ENCODE measurements at places on chromosomes 2 and 18. TPM values are rescaled to one million over a fixed set of nuclear protein-coding genes. Genes with fewer than 3 reads are reported as not detected.
A peak's percentile ranks its signal among the peaks of the same experiment; 100 is the strongest.

DNA sequence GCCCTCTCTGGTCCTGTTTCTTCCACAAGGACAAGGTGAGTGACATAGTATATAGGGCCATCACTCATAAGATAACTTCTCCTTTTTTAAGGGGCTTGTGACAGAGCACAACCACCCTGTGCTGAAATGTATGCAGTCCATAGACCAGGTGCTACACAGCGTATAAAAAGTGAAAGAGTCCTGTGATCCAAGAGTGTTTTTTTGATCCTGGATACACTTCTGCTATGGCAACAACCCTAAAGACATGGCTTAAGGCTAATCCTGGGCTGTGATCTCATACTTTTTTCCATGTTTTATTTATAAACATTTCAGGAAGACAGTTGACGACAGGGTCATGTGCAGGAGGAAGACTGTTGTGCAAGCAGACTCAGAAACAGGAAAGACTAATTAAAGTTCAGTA is 400.5 kb upstream of the TCF4 start:
- no peaks in the 10 kb centered on the region for H3K27me3 ChIP-seq
- peaks cover 11% of the 10 kb centered on the region for H3K4me1 ChIP-seq
- H3K27ac ChIP-seq = no peak overlapping the region
- no peaks in the 10 kb centered on the region for H3K36me3 ChIP-seq

GRCh38 chr2:237529452-237530402 is 36.6 kb upstream of the PRLH start:
- DNase-seq = no peak
- no peaks in the 10 kb centered on the region for H3K27me3 ChIP-seq
- H3K36me3 ChIP-seq = peaks cover 10% of the 10 kb centered on the region
- H3K4me3 ChIP-seq = no peak overlapping the region

GRCh38 chr2:161423421-161424393 is 7.6 kb downstream of the TBR1 start:
- peaks cover 94% of the 10 kb centered on the region for H3K27me3 ChIP-seq
- peak overlapping the region; percentile 45 for H3K4me3 ChIP-seq
- no peak for DNase-seq
- no peak overlapping the region for H3K27ac ChIP-seq
- peaks cover 17% of the 10 kb centered on the region for H3K4me1 ChIP-seq

DNA sequence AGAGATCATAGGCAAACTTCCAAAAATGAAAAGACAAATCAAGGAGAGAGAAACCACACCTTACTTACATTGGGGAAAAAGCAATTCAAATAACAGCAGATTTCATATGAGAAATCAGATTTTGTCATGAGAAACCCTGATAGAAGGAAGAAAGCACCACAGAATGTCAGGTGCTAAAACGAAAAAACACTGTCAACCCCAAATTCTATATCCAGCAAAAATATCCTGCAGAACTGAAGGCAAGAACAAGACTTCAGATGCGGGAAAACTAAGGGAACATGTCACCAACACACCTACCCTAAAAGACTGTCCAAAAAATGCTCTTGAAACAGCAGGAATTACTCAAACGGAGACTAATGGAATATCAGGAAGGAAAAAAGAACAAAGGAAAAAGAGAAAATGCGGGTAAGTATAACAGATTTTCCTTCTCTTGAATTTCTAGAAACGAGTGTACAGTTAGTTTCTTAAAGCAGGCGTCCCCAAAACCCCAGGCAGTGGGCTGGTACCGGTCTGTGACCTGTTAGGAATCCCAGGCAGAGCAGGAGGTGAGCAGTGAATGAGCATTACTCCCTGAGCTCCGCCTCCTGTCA is 7.3 kb upstream of the ID2 start:
- H3K27ac ChIP-seq = no peak overlapping the region
- H3K27me3 ChIP-seq = no peaks in the 10 kb centered on the region
- H3K4me3 ChIP-seq = no peak overlapping the region
- no peaks in the 10 kb centered on the region for H3K36me3 ChIP-seq
- DNase-seq = no peak
- peaks cover 34% of the 10 kb centered on the region for H3K4me1 ChIP-seq

DNA sequence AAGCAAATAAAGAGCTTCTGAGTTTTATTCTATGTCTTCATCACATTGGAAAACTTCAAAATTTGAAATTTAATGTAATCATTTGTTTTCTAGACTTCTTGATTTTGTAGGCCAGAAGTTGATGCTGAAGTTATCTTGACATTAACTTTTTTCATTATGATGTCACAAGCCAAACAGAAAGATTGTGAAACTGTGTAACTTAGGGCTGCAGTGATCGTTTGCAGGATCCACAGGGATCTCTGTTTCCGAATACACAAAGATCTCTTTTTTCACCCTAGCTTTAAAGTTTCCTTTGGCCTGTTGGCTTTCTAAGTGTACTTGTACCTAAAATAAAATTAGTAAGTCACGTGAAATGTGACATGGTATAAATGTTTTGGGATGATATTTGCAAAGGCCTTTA is 594.9 kb upstream of the CDH2 start:
- no peak overlapping the region for H3K4me3 ChIP-seq
- no peak overlapping the region for H3K27ac ChIP-seq
- no peaks in the 10 kb centered on the region for H3K4me1 ChIP-seq
- no peaks in the 10 kb centered on the region for H3K27me3 ChIP-seq

- peaks cover 49% of the 10 kb centered on the region for H3K4me1 ChIP-seq
- DNase-seq = no peak
- peak overlapping the region; percentile 74 for H3K4me3 ChIP-seq
- no peaks in the 10 kb centered on the region for H3K27me3 ChIP-seq
- peaks cover 44% of the 10 kb centered on the region for H3K36me3 ChIP-seq
- H3K27ac ChIP-seq = peak overlapping the region; percentile 98
Observed at GRCh38 chr2:219279916-219280516, 850 bp downstream of the DNAJB2 start.

- no peak overlapping the region for H3K27ac ChIP-seq
- H3K4me1 ChIP-seq = no peaks in the 10 kb centered on the region
- no peaks in the 10 kb centered on the region for H3K36me3 ChIP-seq
- no peaks in the 10 kb centered on the region for H3K27me3 ChIP-seq
Observed at GRCh38 chr18:44464398-44465180, 216.1 kb upstream of the SETBP1 start.

- no peak overlapping the region for H3K27ac ChIP-seq
- no peak for DNase-seq
- no peaks in the 10 kb centered on the region for H3K27me3 ChIP-seq
- H3K4me1 ChIP-seq = peaks cover 43% of the 10 kb centered on the region
Observed at GRCh38 chr2:230734247-230735175, 21.9 kb downstream of the CAB39 start.

- H3K36me3 ChIP-seq = no peaks in the 10 kb centered on the region
- peaks cover 59% of the 10 kb centered on the region for H3K4me1 ChIP-seq
- no peak for DNase-seq
- H3K27ac ChIP-seq = no peak overlapping the region
- H3K27me3 ChIP-seq = no peaks in the 10 kb centered on the region
Observed at GRCh38 chr2:173148520-173148919, 72.9 kb downstream of the MAP3K20 start.

DNA sequence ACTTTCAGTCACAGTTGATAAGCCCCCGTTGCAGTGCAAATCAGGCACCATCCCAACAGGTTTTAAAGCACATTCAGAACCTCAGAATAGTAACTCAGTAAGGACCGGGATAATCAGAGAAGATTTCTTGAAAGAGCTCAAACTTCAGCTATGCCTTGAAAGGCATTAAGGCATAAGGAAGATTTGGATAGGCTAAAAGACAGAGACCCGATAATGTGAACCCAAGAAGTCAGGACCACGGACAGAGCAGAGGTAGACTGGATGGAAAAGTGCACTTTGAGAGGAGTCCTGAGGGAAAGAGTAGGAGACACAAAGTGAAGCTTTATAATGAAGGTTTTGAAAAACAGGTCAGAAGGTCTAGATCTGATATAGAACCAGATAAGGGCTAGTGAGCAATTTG is 36.9 kb upstream of the KLF7 start:
- H3K27ac ChIP-seq = no peak overlapping the region
- no peaks in the 10 kb centered on the region for H3K4me1 ChIP-seq
- no peak overlapping the region for H3K4me3 ChIP-seq
- DNase-seq = no peak
- H3K27me3 ChIP-seq = no peaks in the 10 kb centered on the region

Gene PDE11A
- total RNA-seq = 0.58 TPM

Gene NOSTRIN
- total RNA-seq = 10.9 TPM

Gene MAP2
- total RNA-seq = 37.0 TPM

Gene ACMSD
- total RNA-seq = not detected

Gene TEX44
- total RNA-seq = not detected

Gene CDCA7
- 0.71 TPM for total RNA-seq
